ENCODE measurements at places on chromosomes 3 and 15.
A peak's percentile ranks its signal among the peaks of the same experiment; 100 is the strongest.

GRCh38 chr3:53566461-53567145 is 72.2 kb downstream of the CACNA1D start:
- DNase-seq, result no peak

- peak; percentile 26 for DNase-seq
Observed at GRCh38 chr3:8307545-8308110, 194.0 kb upstream of the LMCD1 start.

- no peak for DNase-seq
Observed at GRCh38 chr3:42980909-42981308, 1.8 kb downstream of the GASK1A start.

GRCh38 chr15:83364501-83364900 is 80.0 kb upstream of the BNC1 start:
- DNase-seq, result no peak

GRCh38 chr3:59192473-59192872 is 142.6 kb upstream of the CFAP20DC start:
- DNase-seq, result no peak

DNA sequence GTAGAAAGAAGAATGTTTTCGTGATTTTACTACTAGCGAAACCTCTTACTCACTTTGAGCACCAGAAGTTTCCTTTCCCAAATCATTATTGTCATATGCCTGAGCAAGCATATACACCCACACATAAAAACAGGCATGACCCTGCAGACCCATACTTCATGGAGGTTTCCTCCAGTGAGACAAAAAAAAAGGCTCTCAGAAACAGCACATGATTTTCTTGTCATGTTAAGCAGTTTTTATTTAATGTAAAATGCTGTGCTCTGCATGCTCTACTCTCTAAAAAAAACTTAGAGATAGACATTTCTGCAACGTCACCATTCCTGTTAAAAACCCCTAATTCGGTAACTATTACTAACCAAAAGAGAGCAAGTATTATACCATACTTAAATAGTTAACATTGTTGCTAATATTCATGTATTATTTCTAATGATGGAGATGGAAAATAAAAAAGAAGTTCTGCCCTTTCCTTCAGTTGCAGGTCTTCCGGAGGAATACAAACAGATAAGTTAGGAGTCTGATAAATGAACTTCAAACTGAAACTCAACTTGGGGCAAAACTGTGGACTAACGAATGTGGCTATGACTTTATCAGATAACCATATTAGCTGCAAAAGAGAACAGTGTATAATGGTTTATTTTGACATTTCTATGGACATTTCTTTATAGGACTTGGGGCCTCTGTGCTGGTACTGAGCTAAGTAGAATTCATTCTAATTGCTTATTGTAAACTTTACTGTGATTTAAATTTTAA is 15.9 kb downstream of the CD200R1 start:
- DNase-seq, result no peak

- no peak for DNase-seq
Observed at GRCh38 chr3:120498556-120499346, 48.0 kb upstream of the FSTL1 start.

GRCh38 chr3:73207946-73208440 is 146.5 kb downstream of the EBLN2 start:
- no peak for DNase-seq

DNA sequence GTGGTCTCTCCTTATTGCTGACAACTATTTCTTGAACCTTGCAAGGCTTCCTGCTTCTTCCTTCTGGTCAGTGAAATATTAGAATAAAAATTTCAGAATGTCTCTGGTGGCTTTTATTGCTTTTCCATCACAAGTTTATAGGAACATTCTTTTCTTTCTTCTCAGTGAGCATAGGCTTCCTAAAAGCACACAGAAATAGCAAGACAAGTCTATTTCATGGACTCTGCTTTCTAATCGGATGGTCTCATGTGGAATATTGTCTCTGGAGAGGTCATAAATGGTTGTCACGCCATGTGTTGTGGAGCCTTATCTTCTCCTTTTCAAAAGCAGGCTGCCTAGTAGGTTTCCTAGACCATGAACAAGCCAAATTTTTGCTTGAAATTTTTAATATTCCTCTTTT is 9.8 kb upstream of the PSMD6 start:
- no peak for DNase-seq

DNA sequence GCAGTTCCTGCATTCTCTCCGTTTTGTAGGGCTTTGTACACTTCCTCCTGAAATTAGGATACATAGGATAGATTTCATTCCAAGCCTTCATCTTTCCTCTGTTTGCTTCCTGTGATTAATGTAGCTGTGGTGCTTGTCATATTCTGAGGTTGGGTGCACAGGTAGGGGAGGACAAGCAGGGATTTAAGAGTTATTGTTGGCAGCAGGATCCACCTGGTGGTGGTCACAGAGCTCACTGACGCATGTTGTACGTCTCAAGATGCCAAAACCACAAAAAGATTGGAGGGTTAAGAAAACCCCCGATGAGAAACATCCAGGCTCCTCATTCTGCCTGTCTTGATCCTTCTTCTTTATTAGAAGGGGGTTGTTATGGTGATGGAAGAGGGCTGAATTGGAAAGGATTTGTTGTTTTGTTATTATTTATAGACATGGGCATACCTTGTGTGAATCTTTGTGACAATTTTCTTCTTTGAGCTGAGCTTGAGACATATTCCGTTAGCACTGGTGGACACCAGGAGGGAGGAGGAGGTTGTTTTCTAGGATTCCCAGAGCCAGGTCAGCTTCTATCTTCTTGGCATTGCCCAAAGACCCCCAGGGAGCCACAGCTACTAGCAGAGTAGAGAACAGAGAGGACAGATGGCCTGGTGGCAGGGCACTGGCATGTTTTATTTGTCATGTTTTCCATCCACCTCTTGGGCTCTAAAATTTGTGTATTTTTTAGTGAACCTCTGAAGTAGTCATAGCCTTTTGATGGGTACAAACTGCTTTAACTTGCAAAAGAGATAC is 57.7 kb upstream of the LARS2 start:
- DNase-seq, result peak; percentile 39

DNA sequence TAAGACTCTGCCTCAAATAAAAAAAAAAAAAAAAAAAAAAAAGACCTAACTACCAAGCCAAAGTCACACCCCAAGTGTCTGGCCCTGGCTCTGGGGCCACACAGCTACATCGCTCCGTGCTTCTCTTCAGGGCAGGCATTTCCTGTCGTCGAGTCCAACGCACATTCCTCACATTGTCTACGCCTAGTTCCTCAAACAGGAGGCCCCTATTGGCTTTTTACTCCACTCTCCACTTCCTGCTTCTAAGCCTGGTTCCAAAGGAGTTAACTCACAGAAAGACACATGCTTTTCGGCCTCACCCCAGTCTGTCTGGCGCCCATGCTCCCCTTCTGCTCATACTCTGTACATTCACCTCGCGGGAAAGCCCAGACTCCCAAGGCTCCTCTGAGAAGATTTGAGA is 28.8 kb downstream of the KNG1 start:
- DNase-seq, result peak; percentile 40

- DNase-seq, result no peak
Observed at GRCh38 chr3:196340466-196340865, 2.3 kb upstream of the TM4SF19 start.

DNA sequence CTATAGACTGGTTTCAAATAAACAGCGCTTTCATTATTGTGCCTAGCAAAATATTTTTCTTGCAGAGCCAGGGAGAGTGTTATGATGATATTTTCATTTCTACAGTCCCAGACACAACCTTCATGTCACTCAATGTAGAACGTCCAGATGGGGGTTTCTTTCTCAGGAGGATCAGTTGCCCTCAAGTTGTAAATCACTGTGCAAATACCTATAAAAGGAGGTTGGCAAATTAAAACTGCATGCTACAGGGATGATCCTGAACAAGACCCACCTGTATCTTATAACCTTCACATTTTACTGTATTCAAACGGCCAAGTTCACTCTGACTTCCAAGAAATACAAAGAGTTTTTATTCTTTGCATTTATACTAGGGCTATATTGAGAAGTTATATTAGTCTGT is 486.0 kb downstream of the EDEM1 start:
- peak; percentile 1 for DNase-seq

DNA sequence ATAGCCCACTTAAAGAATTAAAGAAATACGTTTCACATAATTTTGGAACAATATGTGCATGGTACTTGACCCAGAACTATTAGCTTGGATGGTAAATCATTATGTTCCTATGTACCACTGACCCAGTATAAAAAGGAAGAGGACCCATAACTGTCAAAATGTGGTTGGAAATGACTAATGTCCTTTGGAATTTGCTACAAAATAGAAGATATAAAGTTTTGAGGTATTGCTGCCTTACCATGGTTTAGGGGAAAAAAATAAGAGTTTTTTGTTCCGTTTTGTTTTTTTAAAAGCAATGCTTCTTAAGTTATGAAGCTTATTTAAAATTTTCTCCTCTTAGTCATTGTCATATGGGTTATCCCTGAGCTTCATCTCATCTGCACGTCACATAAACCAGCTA is 15.8 kb upstream of the TFDP2 start:
- DNase-seq, result no peak

GRCh38 chr3:15284121-15284889 is 48.1 kb downstream of the SH3BP5 start:
- peak; percentile 97 for DNase-seq

DNA sequence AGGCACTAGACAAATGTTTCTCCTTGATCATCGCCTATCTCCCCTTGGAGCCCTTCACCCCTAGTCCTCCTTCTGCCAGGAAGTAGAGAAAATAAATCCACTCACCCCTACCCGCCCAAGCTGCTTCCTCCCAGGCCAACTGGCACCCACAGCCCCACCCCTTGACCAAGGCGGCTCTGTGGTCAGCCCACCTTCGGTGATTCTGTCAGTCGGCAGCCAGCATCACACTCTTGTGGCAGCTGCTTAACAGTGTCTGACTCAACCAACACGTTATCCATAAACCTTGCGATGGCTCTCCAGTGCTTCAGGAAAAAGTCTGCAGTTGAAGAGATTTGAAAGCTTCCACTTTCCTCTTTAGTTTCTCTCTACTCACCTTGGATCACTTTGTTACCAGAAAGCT is 7.6 kb downstream of the SHF start:
- no peak for DNase-seq

GRCh38 chr15:81002009-81002330 is 1.2 kb downstream of the TLNRD1 start:
- no peak for DNase-seq

GRCh38 chr3:72615776-72616175 is 232.5 kb downstream of the SHQ1 start:
- DNase-seq, result no peak

DNA sequence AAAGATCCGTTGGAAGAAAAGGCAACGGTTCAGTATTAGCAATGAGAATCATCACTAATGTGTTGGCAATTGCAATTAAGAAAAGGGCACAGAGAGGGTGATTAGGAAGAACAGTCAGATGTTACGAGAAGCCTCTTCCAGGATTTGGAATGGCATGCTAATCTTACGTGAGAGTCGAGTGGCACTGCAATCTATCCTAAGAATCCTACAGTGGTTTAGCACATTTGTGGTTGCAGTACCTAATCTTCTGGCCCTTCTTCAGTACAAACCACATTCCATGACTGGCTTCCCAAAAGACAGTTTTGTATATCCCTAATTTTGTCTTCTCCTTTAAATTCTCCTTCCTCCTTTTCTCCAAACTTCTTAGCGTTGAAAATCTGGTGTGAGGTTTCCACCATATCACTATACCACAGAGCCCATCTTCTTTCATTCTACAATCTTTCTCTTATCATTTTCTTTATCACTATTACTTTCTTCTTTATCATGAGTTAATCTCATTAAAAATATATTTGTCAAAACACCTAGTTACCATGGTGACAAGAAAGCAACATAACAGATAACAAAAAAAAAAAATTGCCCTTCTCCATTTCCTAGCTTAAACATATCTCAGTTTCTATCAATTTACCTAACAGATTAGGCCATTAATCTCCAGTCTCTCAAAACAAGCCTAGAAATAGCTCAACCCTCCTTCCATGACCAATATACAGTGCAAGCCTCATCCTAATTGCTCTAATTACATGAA is 60.1 kb downstream of the IGSF11 start:
- DNase-seq, result peak; percentile 10

GRCh38 chr3:160956785-160957184 is 148.4 kb downstream of the B3GALNT1 start:
- DNase-seq, result peak; percentile 51

GRCh38 chr15:47726399-47726823 is 9.1 kb downstream of the SEMA6D start:
- DNase-seq, result peak; percentile 21

DNA sequence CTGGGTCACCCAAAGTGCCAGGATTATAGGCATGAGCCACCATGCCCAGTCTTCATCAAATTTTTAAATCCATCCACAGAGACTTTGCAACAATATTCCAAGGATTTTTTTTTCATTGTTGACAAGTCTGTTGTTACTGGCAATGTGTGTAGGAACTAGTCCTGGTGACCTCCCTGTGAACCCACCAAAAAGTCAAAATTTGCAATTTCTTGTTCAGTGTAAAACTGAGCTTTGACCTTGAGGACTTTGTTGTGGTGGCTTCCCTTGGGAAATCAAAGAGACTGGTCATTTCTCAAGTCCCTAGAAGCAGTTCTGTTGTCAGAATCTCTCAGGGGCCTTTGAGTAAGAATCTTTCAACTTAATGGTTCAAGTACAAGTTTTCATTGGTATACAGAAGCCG is 36.9 kb upstream of the COL8A1 start:
- no peak for DNase-seq

DNA sequence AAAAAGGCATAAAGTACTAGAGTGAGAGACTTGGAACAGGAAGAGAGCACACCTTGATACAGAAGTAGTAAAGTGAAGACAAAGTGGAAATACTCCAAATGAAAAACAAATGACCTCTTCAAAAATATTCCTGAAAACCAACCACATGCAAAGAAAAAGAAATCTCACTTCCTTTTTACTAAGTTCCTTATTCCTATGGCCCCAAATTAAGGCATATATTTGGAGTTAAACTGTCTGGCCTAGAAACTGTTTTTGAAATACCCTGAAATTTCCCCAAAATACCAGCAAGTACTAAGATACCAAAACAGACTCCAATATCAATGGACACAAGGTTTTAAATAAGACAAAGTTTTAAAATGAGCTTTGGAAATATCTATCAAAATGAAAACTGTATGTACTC is 58.2 kb downstream of the ZNF148 start:
- no peak for DNase-seq

GRCh38 chr3:121985846-121986245 is 36.2 kb downstream of the ILDR1 start:
- DNase-seq, result no peak

DNA sequence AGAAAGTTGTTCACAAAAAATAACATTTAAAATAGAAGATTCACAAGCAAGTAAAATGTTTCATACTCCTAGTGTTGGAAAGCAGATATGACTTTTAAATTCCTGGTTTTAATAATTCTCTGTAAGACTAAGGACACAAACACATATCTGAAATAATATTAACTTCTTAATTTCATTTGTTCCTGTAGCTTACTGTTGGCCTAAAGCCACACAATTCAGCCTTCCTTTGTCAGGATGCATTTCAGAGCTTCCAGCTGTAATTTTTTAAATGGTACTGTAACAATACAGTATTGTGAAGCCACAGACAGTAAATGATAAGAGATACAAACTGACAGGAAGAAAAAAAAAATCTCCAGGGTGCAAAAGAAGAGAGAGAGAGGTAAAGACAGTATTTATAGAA is 84.2 kb downstream of the TMCC1 start:
- DNase-seq, result no peak
